EH (cell line): ENCODE measurements at places on chromosomes 3 and 15.

GRCh38 chr3:32401126-32401525 lies 9.5 kb downstream of the CMTM7 start:
- no peak for DNase-seq

DNA sequence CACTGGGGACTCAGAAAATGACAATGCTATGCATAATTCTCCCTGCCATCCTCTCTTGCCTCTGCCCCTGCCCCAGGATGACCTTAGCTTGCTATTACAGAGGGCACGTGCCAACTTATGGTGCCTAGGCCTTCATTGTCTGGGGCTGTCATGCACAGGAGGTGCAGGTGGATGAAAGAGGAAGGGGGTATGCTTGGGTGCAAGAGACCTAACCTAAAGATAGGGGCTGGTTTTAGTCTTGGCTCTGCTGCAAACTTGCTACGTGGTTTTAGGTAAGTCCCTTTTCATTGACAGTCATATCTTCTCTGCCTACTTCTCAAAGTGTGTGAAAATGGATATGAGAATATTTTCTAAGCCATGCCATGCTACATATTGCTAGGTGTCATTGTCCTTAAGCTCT lies 161.3 kb downstream of the EPHB1 start:
- no peak for DNase-seq

GRCh38 chr3:111648991-111649579 lies 53.9 kb upstream of the ZBED2 start:
- DNase-seq = no peak

GRCh38 chr15:29046977-29047376 lies 161.2 kb downstream of the APBA2 start:
- no peak for DNase-seq

- no peak for DNase-seq
Measured at GRCh38 chr3:56810577-56811545, 9.1 kb upstream of the ARHGEF3 start.

GRCh38 chr3:185009650-185010049 lies 143.2 kb downstream of the C3orf70 start:
- DNase-seq = no peak

GRCh38 chr3:74640211-74640610 lies 25.8 kb upstream of the CNTN3 start:
- no peak for DNase-seq

GRCh38 chr3:111577798-111578685 lies 17.1 kb downstream of the ZBED2 start:
- peak; percentile 88 for DNase-seq

DNA sequence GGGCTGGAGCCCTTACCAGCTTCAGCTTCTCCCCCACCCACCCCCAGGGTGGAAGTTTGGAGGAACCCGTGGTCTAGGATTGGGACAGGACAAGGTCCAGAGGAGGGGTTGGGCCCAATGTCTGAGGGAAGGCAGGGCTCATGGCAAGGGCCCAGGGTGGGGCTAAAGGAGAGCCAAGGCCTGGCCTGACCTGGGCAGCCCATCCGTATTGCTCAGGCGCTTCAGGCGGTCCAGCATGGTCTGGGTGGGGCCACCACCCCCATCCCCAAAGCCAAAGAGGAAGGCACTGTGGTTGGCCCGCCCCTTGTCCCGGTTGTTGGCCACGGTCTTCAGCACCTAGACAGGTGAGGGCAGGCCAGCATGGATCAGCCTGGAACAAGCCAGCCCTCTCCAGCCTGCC lies 7.6 kb downstream of the MAN2C1 start:
- DNase-seq = no peak

GRCh38 chr15:57213862-57214261 lies 162.4 kb upstream of the CGNL1 start:
- peak; percentile 61 for DNase-seq

- DNase-seq = no peak
Measured at GRCh38 chr3:148074946-148075345, 622.8 kb upstream of the AGTR1 start.

GRCh38 chr15:75639191-75639708 lies 774 bp downstream of the IMP3 start:
- DNase-seq = no peak

DNA sequence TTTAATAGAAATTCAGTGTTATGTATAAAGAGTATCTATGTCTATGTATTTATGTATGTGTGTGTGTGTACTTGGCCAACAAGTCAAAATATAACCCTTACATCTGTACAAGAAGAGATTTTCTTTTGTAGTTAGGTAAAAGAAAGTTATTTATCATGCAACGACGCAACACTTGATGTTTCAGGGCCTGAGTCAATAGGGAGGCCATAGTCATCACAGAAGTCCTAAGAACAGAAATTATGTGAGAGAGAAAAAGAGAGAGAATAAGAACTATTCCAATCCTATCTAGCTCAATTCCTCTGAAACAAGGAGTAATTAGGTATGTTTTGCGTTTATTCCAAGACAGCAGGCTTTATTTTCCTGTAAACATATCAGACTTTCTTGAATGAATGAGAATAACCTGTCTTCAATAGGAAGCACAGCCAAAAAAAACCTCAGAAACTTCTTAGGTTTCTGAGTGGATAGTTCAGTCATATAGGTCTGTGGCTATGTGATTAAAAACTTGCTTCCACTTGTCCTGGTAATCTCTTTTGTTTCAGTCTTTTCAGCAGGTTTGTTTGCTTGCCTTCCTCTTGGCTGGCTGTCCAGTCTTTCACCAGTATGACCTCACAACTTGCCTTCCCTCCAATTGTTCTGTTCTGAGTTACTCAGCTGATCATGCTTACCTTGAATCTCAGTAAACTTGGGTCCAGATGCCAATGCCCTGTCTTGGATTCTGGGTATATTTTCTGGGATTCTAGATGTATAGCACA lies 382.4 kb upstream of the GBE1 start:
- DNase-seq = no peak

DNA sequence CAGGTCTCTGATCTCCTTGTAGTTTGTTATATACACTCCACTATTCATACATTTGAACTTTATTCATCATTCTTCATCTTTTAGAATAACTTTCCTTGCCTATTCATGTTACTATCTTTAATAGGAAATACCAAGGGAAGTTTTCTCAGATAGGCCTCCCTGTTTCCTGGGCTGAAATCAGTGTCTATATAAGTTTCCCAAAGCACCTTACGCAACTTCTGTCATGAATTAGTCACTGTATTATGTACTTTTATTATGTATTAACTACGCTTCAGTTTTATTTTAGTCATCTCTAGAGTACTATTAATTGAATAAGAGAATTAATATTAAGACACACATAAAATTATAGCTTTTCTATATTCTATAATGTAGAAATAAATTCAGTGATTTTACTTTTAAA lies 1481.5 kb downstream of the OTOL1 start:
- no peak for DNase-seq

DNA sequence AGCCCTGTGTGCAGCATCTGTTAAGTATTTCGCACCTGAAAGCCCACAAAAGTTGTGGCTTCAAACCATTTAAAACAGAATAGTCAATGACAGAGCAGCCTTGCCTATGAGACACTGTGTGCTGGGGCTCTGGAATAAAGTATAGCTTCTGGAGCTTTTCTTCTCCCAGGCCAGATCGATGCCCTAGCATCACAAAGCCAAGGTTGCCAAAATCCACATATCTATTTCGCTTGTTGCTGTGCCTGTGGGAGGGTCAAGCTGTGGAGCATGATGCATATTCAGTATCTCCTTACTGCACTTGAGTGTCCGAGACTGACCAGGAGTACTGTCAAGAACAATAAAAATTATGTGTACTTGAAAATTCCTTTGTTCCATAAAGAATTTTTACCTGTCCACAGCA lies 7.6 kb downstream of the PLOD2 start:
- DNase-seq = no peak

DNA sequence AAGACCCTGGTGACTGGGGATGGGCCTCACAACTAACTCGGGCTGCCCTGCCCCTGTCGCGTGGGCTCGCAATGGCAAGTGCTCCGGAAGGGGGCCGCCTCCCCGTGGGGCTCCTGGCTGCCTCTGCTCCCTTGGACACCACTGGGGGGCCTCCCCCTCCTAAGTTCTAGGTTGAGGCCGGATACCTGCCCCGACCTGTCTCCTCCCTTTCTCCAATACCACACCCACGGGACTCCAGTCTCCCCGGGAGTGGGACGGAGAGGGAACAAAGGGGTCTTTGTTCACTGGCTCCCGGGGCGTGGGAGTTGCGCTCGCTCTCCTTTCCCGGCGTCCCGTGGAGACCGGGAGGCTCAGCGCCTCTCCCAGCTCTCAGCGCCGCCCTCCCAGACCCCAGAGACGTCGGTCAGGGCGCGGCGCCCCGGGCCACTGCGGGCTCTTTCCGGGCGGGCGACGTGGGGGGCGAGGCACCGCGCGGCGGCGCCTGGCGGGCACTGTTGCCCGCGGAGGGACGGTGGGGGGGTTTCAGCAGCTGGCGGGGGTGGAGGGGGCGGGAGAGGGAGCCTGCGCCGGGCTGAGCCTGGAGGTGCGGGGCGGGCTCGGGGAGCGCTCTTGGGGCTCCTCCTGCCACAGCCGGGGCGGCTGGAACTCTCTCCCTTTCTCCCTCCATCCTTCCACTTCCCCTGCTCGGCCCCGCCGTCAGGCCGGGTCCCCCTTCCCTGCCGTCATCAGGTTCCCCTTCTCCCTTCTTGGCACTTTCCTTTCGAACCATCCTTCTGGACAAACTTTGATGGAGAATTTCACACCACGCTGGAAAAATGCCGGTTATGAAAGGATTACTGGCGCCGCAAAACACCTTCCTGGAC lies at the start of gene KCNH8:
TSS of gene KCNH8 (plus strand) at position 606 of the 863 bp plus-strand sequence. CDS start at position 816, 210 bp downstream.
- no peak for DNase-seq

GRCh38 chr3:175304404-175304803 lies 445.3 kb downstream of the NAALADL2 start:
- DNase-seq = no peak

DNA sequence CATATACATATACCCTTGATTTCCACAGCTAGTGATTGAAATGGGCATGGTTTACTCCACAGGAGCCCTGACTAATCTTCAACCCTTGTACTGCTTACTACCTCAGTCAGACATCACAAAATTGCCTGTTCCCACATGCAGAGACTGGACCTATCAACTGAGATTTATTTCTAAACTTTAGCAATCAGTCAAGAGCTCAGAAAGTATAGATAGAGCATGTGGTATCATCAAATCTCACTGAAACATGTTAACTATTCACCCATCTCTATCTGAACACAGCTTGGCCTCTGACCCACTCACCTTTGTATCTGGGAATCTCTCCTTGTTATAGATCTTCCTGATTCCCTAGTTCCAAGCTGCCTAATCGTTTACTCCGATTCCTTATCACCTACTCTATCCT lies 14.6 kb downstream of the ADAM10 start:
- DNase-seq = no peak
